ENCODE measurements at places on chromosomes 5 and 9.

DNA sequence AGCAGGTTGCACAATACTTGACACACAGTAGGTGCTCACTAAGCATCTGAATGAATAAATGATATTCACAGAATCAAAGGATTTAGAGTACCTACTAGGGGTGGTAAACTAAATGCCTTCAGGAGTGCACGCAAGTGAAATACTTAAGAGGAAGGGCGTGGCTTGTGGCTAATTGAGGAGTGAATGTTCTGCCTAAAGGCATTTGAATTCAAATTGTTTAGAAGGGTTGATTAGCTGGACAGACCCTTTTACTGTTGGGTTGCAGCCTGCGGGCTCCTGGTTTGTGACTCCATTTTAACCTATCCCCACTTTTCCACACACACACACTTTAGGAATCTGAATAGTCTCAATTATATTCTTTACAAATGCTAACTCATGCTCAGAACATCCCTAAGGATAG, 63.1 kb downstream of the PPP2R2B start:
- DNase-seq, result no peak

DNA sequence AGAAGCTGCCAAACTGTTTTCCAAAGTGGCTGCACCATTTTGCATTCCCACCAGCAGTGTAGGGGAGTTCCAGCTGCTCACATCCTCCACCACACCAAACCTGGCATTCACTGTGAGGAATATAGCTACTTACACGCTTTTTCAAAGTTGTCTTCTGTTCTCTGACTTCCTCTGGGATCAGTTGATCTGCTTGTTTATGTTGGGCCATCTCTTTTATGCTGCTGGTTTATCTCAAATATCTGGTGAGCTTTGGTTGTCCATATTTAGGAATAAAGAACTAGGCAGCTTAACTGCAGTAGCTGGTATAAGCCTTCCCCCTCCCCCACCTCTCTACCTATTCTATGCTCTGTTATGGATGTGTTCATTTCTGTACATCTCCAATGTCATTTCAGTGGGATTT, 8.5 kb upstream of the ZNF79 start:
- no peak for DNase-seq

DNA sequence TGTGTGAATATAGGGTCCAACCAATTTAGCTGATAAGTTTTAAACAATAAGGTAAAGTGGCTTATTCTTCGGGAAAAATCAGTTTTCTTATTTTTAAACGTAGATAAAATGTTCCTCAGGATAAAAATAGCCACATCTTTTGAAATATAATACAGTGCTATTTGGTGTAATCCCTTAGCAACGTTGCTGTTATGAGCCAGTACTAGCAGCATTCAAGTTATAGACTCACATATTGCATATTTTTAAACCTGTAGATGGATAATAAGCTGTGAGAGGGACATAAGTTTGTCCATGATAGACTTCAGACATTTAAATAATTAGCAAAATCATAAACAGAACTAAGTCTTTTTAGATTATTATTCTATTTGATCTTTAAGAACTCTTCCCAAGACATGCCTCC, 6.3 kb downstream of the PDE4D start:
- no peak for DNase-seq

DNA sequence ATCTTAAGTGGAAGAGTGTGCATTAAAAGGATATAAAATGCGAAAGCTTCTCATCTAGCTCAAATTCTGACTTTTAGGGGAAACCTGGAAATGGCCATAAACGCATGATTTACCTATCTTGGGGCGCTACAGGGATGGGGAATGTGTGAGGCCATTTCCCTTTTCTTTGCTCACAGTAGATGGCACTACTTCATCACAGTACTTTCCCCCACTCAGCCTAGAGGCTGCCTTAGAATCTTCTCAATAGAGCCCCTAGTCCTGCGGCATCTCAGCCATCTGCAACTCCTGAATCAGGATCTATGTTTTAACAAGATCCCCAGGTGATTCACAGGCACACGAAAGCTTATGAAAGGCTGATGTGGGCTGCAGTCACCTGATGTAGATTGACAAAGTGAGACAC, 110.8 kb downstream of the LHFPL2 start:
- no peak for DNase-seq

GRCh38 chr5:84227236-84227635, 157.4 kb downstream of the EDIL3 start:
- no peak for DNase-seq

DNA sequence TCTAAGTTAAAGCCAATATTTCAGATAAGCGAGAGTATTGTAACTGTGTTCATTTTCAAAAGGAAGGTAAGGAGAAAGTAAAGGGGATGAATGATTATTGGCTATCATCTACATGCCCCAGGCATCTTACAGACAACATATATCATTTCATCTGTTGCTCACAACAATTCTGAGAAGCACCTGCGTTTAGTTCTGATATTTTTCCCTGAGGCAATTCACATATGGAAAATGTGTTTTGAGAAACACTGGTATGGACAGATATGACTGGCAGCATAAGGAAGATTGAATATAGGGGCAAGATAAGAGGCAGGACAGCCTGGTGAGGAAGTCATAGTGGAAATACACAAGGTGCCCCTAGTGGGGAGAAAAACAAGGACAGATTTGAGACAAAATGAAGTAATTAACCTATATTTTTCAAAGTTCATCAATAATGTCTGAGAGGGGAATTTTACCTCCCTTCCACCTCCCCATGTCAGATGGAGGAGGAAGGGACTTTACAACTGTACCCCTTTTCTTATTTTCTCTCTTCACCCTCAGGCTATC, 87.7 kb upstream of the TRIM32 start:
- DNase-seq, result no peak

DNA sequence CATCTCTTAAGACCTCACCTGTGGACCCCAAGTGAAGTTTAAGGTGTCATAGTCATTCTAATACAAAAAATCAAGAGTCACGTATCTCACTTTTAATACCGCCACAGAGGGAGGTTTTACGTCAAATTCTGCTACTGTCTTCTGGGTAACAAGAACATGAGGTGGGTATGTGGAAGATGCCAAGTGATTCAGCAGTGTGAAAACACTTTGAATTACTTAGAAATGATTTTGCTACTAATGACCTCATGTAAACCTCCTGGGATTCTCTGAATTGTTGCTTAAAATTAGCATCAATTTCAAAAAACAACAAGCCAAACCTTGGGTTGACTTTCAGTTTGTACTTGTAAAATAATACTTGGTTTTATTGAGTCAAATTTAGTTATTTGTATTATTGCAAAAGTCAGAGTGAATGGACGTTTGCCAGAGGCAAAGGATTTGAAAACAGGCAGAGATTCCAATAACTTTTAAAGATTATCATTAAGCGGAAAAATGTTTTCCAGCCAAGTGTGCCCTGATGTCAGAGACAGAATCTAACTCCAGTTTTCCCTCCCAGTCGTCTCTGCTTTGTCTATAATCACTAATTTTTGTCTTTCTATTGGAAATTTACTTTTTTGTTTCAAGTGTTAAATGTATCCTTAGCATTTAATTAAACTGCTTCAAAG, 8.8 kb downstream of the DMRT2 start:
- DNase-seq, result no peak

DNA sequence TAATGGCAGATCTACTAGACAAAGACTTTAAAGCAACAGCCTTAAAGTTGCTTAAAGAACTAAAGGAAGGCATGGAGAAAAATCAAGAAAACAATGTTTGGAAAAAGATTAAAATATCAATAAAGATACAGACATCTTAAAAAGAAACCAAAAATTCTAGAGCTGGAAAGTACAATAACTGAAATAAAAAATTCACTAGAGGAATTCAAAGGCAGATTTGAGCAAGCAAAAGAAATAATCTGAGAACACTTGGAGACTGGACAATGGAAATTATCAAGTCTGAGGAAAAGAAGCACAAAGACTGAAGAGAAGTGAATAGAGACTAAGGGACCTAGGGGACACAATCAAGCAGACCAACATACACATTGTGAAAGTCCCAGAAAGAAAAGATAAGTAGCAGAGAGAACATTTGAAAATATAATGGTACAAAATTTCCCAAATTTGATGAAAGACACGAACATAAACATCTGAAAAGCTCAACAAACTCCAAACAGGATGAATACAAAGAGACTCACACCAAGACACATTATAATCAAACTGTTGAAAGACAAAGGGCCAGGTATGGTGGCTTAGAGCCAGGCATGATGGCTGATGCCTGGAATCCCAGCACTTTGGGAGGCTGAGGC, 26.3 kb downstream of the SIL1 start:
- no peak for DNase-seq

DNA sequence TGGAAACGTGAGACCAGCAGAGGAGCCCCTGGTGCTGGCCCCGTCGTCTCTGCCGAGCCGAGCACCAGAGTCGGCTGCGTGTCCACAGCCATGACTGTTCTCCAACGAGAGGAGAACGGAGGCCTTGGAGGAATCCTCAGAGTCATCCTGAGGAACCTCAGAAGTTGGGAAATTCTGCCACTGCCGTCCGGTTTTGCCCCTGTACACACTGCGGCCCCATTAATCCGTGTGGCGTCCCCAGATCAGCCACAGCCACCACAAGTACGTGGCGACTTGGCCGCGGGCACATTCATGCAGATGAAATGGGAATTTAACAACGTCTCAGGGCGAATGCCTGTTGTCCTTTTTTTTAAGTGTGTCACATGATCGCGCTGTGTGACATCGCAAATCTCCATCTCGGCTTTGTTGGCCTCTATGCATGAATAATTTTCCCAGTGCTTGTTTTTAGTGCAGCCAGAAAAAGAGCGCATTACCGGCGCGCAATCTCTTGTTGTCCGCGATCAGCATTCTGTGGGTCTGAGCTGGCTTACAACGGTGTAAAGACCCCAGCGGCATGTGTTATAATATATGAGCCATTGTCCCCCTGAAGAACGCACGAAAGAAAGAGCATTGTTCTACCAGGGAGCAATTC, 323.0 kb upstream of the IRX4 start:
- DNase-seq, result no peak

DNA sequence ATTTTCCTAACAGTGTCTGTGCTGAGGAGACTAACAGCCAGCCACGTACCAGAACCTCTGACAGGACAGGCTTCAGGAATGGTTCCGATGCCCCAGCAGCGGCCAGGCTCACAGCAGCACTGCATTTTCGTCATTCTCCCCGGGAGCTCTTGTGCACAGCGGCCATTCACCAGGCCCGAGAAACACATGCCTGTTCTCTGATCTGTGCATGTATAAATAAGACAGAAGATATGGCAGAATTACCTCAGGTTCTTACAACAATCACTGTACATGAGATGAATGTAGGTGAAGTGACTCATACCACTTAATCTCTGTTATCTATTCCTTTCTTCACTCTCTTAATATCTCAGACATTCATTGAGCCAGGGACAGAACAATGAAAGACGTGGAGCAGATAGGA, 143.0 kb downstream of the FBN2 start:
- no peak for DNase-seq

DNA sequence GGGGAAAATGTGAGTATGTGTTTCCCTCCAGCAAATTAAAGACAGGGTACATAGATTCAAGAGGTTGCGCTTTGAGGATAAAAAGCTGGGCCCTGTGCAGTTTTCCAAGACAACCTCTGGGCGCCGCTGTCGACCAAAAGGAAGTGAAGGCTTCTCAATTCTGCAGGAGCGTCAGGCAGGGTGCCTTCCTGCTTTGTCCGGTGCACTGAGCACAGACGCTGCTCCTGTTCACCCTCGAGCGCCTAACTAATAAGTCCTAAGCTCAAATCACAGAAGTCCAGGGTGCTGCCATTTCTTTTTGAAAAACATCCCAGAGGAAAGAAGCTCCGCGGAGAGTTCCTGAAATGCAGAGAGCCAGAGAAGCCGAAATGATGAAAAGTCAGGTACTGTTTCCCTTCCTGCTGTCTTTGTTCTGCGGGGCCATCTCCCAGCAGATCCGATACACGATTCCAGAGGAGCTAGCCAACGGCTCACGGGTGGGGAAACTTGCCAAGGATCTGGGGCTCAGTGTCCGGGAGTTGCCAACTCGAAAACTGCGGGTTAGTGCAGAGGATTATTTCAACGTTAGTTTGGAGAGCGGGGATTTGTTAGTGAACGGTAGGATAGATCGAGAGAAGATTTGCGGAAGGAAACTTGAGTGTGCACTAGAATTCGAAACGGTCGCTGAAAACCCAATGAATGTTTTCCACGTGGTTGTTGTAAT, at the start of gene PCDHGB1:
PCDHGB1 (plus strand) TSS at position 183 of the 703 bp plus-strand sequence; CDS start at position 345, 162 bp downstream.
- no peak for DNase-seq

DNA sequence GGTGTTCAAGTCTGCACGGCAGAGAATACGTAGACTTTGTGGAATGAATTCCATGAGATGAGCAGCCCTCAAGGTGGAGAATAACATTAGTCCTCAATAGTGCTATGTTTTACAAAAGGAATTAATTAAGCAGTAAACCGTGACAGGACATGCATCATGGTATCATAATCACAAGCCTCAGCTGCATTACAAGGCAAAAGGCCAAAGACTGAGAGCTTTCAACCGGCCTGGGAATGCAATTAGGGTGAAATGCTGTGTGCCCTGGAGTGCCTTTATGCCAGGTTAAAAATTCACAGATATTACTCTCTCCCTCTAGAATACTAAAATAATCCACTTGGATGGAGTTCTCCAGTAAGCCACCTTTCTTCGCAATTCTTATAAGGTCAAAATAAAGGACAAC, 270.6 kb downstream of the MLLT3 start:
- DNase-seq, result no peak

- no peak for DNase-seq
These were observed 169.0 kb downstream of the TRIM32 start for GRCh38 chr9:116855881-116856662.

- DNase-seq, result no peak
These were observed 8.3 kb downstream of the CRB2 start for GRCh38 chr9:123364241-123364824.

DNA sequence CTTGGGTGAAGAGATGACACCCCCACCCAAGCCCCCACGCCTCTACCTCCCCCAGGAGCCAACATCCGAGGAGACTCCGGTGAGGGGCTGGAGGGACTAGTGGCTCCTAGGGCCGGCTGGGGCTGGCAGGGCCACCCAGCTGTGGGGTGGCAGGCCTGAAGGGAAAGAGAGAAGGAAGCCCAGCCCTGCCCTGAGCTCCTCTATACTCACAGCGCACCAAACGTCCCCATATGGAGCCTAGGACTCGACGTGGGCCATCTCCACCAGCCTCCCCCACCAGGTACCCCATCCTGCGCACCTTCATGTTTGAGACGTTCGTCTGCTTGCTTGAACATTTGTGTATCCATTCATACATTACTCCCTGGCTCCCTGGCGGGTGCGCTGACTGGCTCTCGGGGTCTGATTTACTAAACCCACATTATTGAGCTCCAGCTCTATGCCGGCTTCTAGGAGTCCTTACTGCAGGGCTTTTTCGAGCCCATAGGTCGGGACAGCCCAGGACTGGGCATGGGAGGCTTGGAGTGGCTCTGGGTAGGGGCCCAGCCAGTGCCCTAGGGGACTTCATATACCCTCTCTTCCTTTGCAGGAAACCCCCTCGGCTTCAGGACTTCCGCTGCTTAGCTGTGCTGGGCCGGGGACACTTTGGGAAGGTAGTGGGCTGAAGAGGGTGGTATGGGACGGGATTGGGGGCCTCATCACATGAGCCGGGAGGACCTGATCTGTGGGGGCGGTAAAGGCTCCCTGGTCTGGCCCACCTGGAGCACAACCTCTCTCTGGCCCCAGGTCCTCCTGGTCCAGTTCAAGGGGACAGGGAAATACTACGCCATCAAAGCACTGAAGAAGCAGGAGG, 9.1 kb downstream of the ZDHHC12 start:
- DNase-seq, result no peak

- DNase-seq, result no peak
These were observed 1056.5 kb upstream of the EDIL3 start for GRCh38 chr5:85441156-85441555.

GRCh38 chr9:84609779-84610178, 59.8 kb upstream of the NTRK2 start:
- DNase-seq, result no peak
